ENCODE measurements at places on chromosomes 13 and 19.

DNA sequence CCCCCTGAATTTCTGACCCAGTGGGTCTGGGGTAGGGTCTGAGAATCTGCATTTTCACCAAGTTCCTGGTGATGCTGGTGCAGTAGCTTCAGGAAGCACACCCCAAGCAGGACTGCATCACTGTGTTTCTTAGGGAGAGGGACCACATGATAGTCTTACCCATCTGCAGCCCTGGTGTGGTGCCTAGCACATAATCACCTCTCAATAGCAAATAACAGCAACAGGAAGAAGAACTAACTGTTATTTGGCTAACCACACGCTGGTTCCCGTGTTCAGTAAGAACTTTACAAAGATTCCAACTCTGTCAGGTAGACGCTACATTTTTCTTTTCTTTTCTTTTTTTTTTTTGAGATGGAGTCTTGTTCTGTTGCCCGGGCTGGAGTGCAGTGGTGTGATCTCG is 41.9 kb upstream of the SPATA13 start:
- no peak for DNase-seq

GRCh38 chr13:53269634-53270033 is 241.0 kb downstream of the OLFM4 start:
- no peak for DNase-seq

- DNase-seq: no peak
Observed at GRCh38 chr19:12628040-12629022, 17.6 kb downstream of the ZNF791 start.

GRCh38 chr19:49637821-49638738 is 1.9 kb downstream of the RRAS start:
- DNase-seq: no peak

DNA sequence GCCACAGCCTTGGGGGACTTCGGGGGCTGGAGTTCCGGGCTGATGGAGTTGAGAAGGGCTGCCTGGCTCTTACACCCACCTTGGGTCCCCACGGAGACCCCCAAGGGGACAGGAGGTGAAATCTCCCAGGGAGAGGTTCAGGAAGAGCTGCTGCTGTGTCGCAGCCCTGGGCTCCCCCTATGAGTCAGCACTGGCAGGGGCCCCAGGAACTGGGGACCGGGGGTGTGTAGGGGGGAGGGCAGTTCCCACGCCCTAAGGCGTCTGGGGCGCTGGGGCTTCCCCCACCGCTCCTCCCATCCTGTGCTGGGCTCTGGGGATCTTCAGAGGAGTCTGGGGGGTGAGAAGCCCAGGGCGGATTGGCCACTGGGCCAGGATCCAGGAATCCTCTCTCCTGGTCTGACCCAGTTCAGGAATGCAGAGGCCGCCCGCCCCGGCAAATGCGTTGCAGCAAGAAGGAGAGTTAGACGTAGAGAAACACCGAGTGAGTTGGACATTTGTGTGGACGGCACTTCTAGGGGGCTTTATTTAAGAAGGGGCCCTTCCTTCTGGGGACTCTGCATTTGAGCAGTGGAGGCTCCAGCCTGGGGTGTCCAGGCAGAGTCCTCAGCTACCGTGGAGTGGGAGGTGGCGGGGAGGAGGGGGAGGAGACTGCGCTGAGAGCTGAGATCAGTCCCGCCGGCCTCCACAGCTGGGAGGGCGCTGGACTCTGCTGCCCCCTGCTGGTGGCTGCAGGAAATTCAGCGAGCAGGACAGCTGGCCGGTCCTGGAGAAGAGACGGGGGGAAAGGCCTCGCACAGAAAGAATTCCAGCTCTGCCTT is 15.0 kb upstream of the NANOS3 start:
- DNase-seq: peak; percentile 91

GRCh38 chr19:33755099-33756035 is 41.3 kb upstream of the KCTD15 start:
- DNase-seq: no peak

- DNase-seq: no peak
Observed at GRCh38 chr13:88248393-88248792, 577.2 kb downstream of the SLITRK5 start.

DNA sequence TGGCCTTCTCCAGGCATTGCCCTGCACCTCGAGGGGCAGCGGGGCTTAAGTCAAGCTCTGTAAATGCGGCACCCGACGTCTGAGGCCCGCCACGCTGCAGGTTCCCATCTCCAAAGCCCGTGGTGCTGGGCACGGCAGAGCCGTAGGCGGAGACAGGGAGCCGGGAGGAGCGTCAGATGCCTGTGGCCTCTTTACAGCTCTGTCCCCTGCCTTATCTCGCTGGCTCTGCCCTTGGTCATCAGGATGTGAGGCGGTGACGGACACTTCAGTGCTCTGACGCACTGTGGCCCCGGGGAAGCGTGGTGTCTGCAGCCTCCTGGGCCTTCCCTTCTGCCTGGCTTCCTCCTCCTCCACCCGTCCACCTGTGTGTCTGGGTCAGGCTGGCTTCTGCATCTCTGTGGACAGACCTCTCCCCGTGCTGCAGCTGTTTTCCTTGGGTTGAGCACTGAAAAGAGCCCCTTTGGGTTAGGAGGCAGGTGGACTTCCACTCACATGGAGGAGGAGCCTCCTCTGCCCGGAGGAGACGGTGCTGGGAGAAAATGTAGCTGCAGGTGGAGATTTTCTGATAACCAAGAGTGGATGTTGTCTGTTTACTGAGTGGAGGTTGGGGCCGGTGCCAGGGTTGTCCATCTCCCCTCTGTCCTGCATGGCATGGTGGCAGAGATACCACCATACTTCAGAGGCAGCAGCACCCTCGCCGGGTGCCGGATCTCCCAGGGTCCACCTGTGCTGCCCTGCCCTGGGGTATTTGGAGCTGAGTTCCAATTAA is 14.6 kb downstream of the MCF2L start:
- no peak for DNase-seq

DNA sequence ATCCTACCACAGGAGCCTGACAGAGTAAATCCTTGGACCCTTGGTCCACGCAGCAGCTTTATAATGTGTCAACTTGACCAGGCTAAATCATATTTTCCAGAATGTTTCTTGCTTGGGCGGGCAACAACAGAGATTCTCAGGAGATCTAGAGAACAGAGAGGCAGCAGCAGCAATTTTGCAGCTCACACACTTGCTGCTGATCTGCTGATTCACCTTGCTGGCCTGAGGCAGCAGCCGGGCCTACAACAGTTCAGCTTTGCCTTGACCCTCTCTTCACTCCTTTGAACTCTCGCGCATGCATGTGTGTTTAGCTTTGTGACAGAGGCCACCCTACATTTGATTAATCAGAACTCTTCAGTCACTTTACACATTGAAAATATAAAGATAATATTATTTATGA is 159.3 kb downstream of the UGGT2 start:
- DNase-seq: no peak

DNA sequence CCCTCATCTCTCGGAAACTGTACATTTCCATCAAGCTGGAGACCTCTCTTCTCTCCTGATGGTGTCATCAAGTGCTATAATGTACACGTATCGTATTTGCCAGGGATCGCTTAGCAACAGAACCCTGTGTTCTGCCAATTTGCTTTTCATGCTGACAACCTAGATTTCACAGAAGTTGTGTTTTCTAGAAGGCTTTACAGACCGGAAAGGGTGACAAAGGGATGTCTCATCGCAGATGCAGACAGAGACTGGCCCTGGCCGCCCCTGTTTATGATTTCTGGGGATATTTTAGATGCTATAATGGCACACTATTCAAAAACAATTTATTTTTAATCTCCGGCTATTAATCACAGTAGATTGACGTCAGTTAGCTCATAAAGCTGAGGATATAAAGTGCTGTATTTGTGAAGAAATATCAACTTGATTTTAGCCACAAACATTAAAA is 291.4 kb downstream of the IRS2 start:
- no peak for DNase-seq

GRCh38 chr19:6498294-6499036 is 3.6 kb downstream of the TUBB4A start:
- DNase-seq: no peak

DNA sequence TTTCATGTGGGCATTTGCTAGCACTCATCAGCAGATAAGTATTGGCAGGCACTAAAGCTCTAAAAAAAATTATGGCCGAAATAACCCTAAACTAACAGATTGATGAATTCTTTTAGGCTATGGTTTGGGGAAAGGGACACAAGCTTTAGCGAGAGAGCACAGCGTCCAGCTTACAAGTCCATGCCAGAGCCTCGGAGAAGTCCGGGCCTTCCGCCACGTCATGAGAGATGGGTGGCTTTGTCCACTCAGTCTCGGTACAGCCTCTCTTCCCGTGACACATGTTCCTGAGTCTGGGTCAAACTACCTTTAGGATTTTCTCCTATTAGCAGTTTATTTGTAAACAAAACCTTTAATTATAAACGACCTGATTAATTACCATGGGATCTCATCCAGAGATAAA is 27.7 kb downstream of the TMTC4 start:
- no peak for DNase-seq

- no peak for DNase-seq
Observed at GRCh38 chr13:105894697-105895096, 640.8 kb downstream of the EFNB2 start.

- no peak for DNase-seq
Observed at GRCh38 chr19:51258165-51259160, 7.6 kb downstream of the SIGLECL1 start.

DNA sequence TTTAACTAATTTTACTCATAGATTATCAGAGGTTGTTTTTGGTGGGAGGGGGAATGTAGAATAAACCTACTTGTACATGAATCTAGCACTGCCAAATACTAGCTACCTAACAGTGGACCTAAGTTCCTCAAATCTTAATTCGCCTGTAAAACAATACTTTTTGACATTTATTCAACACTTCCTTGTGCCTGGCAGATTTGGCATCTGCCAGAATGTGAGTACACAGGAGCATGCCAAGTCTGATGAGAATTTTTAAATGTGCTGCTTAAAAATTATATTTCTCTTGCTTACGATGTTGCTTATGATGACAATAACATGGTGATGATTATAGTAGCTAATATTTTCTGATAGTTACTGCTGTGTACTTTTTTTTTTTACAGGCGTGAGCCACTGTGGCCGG is 240.2 kb upstream of the STARD13 start:
- DNase-seq: no peak

DNA sequence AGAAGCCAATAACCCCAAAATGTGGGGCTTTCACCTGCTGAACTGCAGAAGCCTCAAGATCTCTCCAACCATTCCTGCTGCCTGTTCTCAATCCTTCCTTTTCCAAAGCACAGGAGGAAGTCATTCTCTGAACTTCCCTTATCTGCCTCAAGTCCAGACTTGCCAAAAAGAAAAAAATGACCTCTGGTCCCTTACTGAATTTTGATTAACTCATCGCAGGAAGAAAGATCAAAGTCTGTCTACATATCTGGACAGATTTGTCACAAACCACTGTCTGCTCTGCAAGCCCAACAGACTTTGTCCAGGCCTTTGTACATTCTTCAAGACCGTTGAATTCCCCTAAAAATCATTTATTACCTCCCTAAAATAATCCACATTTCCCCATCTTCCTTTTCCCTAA is 126.5 kb upstream of the NBEA start:
- DNase-seq: no peak

- DNase-seq: no peak
Observed at GRCh38 chr13:22193070-22193469, 522.2 kb downstream of the FGF9 start.

- no peak for DNase-seq
Observed at GRCh38 chr19:478236-478903, 17.5 kb upstream of the SHC2 start.

- no peak for DNase-seq
Observed at GRCh38 chr19:33408116-33408515, 34.6 kb downstream of the CEBPG start.

DNA sequence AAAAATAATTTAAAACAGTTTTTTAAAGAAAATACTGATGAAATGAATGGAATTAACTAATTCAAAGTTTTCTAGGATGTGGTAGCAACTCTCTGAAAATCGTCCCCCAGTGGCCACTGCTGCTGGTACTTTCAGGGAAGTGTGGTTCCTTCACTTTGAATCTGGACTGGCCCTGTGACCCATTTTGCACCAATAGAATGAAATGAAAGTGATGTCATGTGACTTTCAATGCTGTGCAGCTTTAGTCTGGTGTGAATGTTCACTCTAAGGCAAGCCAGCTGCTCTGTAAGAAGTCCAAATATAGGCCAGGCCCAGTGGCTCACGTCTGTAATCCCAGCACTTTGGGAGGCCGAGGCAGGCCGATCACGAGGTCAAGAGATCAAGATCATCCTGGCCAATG is 26.4 kb upstream of the HNRNPA1L2 start:
- DNase-seq: no peak

GRCh38 chr13:93867481-93867880 is 612.0 kb downstream of the DCT start:
- DNase-seq: no peak

GRCh38 chr13:80924596-80924995 is 583.7 kb upstream of the SPRY2 start:
- no peak for DNase-seq

DNA sequence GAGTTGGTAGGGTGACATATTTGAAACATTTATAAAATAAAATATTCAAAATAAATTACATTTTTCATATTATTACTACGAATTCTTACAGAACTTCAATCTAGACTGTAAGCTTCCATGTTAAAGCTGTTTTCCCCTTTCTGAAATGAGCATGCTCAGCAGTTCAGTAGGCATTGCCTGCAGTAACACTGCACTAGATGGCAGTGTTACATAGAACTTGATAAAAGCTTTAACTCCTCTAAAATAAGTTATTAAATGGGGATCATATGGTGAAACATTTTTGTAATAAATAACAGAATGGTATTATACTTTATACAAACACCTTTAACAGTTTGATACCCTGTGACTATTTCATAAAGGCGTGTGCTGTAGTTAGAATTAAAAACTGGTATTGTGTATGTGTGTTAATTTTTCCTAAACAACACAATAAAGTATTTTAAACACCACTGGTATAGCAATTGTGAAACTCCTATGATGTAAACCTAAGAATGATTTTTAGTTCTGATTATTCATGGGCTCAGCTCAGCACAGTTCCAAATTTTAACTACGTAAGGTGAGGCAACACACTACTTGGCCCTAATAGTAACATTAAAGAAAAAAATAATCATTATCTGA is 11.6 kb upstream of the GPR18 start:
- DNase-seq: no peak

DNA sequence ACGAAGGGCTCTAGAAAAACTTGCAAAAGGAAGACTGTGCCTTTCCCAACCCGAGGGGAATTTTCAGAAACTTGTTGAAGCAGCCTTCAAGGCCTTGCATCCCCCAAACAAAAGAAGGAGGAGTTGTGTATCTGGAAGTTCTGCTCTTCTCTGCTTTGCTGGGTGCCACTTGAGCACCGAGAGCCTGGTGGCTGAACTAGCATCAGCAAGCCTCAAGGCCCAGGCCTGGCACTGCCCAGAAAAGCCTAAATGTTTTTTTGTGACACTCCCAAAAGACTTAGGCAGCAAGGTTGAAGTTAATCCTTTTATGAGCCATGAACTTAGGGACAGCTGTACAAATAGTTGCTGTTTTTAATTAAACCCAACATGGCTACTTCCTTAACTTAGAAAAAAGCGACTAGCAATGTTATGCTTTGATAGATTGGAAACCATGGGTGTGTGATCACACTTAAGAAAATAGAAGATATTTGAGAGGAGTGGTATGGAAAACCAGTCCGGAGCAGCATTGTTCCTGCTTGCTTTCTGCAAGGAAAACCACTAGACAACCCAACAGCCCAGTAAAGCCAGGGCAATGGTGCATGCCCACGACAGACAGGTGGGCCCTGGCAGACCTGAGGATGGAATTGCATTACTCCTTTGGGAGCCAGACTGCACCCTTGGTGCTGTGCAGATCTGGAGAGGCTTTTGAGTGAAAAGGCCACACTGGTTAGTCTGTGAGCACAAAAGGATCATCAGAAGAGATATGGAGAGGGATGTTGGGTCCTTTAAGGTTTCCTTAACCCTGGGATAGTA is 788 bp upstream of the DLEU7 start:
- no peak for DNase-seq

Measured in stimulated activated CD4-positive, alpha-beta T cell treated with anti-CD3 and anti-CD28 coated beads, Interleukin-2, amount 100 ng/mL, for 24 hours (primary cell).